ENCODE measurements at places on chromosomes 4 and X.

GRCh38 chrX:76076124-76076523 is 96.7 kb upstream of the PBDC1 start:
- DNase-seq: no peak

GRCh38 chrX:155896512-155896911 is 15.4 kb downstream of the VAMP7 start:
- no peak for DNase-seq

DNA sequence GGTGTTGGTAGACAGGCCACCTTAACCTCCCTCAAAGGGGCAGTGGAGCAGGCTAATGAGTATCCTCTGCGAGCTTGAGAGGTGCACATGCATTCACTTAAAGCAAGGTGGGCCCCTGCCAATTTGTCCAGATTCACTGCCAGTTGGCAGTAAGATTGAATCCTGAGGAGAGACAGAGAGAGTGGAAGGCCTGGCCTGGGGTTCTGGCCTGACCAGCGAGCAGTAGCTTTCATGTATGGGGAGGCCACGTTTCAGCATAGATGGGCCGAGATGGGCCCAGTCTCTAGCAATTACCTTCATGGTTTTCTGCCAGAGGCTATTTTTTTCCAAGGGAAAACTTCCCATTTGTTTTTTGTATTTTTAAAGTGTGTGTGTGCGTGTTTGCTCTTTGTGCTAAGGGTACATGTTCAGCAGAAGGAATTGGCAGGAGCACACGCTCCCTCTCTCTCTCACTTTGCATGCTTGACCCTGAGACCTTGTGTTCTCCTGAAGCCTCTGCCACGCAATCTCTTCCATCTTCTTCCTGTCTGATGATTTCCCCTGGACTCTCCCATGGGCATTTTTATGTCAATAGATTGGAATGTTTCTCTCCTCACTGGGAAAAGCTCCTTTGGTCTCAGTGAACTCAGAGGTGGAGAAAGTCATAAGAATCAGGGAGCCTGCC is 215.8 kb upstream of the SFRP2 start:
- no peak for DNase-seq

- DNase-seq: no peak
Measured at GRCh38 chr4:121736735-121737351, 28.1 kb downstream of the SMIM43 start.

- no peak for DNase-seq
Measured at GRCh38 chr4:6110681-6111353, 89.5 kb downstream of the JAKMIP1 start.

DNA sequence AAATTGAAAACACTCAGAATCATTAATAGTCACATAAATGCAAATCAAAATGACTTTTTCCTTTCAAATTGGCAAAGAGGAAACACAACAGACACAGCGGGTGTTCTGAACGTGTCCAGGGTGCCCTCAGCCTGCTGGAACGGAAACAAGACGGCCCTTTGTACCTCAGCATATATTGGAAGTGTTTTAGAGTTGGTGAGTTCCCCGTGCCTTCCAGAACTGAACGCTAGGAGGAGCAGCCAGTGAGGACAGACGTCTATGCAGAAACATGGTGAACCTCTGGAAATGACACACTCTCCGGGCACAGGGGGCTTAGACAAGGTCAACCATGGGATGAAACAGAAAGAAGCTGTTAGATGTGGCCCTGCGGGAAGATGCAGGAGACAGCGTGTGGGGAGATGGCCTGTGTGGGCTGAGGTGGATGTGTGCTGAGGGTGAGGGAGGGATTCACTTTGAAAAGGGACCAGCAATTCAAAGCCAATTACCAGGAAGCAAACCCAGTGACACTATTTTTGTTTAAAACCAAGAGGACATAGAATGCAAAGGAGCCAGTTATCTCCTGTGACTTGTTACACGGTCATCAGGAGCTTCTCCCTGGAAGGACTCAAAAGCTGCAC is 40.4 kb downstream of the RNF212 start:
- DNase-seq: no peak

GRCh38 chr4:18511727-18512126 is 490.2 kb upstream of the LCORL start:
- DNase-seq: no peak

DNA sequence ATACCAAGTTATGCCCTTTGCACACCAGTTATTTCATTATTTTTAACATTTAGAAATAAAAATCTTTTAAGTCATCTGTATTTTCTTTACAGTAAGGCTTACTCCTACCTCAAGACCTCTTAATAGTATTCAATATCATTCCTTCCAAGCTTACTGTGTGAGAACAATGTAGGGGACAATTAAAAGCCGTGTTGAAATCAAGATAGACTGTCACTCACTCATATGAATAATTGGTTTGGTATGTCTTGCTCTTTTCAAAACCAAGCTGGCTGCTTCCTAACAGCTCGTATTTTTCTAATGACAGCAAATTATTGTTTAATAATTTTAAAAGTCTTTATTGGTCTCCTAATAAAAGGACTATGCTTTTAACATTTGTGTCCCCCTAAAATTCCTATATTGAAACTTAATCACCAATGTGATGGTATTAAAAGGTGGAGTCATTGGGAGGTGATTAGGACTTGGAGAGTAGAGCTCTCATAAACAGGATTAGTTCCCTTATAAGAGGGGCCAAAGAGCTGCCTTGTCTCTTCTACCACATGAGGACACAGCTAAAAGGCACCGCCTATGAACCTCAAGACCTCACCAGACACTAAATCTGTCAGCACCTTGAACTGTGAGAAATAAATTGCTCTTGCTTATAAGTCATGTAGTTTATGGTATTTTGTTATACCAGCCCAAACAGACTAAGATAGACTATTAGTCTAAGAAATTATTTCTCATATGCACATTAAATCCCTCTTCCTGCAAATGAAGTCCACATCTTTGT is 4.1 kb downstream of the ABCB7 start:
- no peak for DNase-seq

- no peak for DNase-seq
Measured at GRCh38 chr4:88204882-88205281, 46.4 kb upstream of the ABCG2 start.

- no peak for DNase-seq
Measured at GRCh38 chr4:169334335-169334734, 63.6 kb upstream of the SH3RF1 start.

GRCh38 chr4:40280586-40280985 is 54.5 kb upstream of the CHRNA9 start:
- no peak for DNase-seq

- DNase-seq: no peak
Measured at GRCh38 chrX:72107320-72107719, 24.4 kb downstream of the RTL5 start.
